Hematopoietic multipotent progenitor cell treated with erythropoietin and hydrocortisone succinate and interleukin-3 and kit ligand, for 6 days (in vitro differentiated cells): ENCODE measurements at places on chromosomes 12 and 14.
A peak's percentile ranks its signal among the peaks of the same experiment; 100 is the strongest.

DNA sequence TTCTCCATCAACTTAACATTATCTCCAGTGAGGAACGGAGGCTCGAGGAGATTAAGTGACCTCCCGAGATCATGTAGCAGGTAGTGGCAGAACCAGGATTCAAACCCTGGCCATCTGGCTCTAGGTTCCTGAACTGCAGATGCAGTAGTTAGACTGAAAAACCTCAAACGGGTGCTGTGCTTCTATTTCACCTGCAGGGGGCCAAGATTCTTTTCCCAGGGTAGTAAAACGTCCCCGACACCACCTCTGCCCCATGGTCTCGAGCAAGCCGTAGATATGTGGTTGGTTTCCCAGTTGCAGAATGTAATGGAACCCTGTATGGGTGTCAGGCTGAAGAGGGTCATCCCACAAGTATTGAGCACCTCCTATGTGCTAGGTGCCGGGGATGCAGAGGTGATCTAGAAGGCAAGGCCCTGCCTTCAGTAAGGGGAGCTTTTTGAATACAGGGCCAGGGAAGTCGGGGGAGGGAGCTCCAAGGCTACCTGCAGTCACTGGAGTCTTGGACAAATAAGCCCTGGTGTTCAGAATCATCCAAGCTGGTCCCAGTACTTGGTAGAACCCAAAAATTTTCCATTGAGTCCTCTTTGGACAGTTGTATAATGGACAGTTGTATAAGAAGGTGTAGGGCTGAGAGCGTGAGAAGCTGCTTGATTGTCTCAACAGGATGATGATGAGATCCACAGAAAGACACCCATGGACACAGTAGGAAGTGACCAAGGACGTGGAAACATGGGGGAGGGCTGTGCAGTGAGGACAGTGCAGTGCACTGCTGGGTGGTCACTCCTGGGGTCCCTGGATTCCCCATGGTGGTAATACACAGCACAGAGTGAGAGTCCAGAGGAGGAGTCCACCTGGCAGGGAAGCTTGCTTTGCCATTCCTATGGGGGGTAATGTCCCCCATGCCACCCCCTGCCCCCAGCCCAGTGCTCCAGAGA lies 197.2 kb downstream of the CHST11 start:
- DNase-seq: peak; percentile 64

DNA sequence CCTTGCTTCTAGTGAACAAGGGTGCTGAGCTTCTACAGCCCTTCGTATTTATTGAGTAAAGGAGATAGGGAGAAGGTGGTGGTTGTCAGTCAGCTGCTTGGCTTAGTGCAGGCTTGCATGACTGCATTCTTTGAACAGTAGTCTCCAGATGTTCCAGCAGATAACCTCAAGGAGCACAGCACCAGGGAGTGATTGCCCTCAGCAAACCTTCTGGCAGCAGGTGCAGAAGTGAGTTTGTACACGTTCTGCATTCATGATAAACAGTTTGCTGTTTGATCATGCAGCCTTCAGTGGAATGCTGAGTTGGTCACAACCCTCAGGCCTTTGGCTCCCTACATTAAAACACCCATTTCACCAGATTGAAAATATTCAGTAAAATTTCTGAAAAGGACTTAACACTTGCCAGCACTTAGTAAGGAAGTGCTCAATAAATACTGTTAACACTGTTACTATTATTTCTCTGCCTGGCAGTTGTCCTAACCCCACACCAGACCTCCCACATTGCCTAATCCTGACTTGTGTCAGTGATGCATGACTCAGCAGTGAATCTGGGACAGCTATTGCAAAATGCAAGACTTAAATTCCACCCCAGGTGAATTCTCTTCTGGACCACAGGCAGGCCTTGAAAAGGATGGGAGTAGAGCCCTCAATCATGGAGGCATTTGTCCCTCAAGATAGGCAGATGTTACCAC lies 18.9 kb upstream of the CARMIL3 start:
- peak; percentile 50 for DNase-seq

GRCh38 chr14:52790011-52790755 lies 1.2 kb downstream of the GNPNAT1 start:
- DNase-seq: no peak

- peak; percentile 17 for DNase-seq
Observed at GRCh38 chr14:58479975-58480374, 52.5 kb downstream of the KIAA0586 start.

GRCh38 chr14:79924551-79924950 lies 286.8 kb downstream of the DIO2 start:
- no peak for DNase-seq

DNA sequence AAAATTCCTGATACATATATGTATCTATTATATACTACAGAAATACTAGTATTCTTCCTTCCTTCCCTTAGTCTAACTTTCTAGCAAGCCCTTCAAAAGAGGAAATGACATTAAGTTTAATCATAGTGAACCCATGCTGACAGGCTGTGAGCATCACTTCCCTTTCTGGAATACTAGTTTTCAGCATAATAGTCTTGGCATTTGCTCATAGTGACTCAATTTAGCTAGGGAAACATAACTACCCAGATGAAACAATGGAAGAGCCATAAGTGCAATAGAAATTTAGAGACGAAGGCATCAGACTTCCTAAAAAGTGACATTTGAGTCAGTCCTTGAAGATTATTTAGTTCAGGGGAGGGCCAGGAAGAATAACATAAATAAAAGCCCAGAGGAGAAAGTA lies 184.5 kb upstream of the CRY1 start:
- no peak for DNase-seq

DNA sequence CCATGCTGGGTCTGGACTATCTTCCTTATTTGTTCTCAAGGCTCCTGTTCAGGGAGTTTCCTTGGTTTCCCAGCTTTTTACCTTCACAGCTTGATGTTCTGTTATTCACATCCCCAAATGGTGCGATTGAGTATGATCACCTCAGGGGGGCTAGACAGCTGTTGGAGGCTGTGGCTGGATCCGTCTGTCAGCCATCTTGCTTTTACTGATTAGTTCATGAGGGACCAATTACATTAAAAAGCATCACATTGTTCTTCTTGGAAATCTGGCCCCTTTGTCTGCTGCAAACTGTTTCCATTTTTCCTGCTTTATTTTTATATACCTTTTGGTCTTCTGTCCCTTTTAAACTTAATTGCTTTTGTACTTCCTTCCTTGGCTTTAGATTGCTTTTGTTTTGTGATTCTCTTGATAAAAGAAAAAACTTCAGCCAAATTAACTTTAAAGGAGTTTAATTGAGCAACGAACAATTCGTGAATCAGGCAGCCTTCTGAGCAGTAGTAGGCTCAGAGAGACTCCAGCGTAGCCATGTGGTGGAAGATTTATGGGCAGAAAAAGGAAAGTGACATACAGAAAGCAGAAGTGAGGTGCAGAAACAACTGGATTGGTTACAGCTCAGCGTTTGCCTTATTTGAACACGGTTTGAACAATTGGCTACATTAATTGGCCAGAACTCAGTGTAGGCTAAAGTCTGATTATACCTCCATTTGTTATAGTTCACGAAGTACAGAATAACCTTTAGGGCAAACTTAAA lies 208.7 kb downstream of the AEBP2 start:
- DNase-seq: peak; percentile 34

- peak; percentile 5 for DNase-seq
Observed at GRCh38 chr12:98188650-98189077, 326.7 kb upstream of the TMPO start.

DNA sequence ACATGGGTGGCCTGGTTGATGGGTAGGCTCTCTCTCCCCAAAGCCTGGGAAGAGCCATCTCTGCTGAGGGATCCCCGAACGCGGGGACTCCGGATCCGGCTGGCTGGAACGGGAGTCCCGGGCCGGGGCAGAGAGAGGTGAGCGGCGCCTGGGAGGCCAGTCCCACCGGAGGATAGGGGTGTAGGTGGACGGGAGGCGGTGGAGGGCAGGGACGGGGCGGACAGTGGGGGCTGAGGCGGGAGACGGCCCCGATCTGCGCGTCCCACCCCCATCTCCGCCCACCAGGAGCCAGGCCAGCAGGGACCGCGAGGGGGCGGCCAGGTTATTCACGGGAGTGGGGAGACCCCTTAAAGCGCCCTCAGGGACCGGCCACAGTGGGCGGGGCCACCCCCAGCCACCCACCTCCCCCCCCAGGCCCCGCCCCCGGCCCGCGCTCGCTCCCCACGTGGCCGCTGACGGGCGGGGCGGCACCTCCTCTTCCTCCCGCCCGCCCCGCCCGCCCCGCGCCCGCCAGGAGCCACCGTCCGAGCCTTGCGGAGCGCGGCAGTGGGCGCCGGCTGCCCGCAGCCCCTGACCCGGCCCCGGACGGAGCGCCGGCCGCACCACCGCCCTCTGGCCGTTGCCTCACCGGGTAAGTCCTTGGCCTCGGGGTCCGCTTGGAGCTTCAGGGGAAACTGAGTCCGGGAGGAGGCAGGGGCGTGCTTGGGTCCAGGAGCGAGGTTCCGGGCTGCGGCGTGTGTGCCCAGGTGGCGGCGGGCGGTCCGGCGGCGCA lies at the start of gene INF2:
Gene INF2 (plus strand): TSS at position 510 of the 772 bp plus-strand sequence. CDS start 11,748 bp downstream, outside the sequence.
- DNase-seq: peak; percentile 84

GRCh38 chr14:103521951-103522563 lies 573 bp downstream of the CKB start:
- peak; percentile 43 for DNase-seq

DNA sequence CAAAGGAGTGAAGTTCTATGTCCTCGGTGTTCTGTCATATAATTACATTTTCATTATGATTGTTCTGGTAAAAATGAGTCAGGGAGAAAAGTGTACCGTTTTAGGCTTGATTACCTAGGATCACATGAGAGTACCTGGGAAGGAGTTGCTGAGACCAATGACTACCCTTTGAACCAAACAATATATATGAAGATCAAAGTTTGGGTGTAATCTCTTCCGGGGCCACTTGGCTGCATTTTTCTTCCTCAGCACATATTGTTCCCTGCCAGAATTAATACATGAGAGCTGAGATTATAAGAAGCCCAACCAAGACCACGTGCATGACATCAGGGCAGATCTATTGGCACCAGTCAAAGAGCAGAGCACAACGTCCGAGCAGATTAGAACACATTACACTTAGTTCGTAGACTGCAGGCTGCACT lies 41.1 kb upstream of the DHRS7 start:
- DNase-seq: no peak

DNA sequence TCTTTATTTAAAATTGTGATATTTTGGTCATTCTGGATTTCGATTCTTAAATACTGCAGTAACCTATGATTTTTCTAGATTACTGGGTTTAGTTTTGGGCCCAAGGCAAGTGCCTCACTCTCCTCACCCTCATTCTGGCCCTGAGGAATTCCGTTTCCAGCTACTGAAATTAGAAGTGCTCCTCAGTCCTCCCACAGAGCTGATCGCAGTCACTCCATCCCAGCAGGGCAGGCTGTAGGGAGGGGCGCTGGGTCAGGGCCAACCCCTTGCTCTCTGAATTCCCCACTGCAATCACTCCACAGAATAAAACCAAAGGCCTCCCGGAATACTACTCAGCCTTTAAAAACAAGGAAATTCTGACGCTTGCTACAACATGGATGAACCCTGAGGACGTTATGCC lies 66.5 kb upstream of the DIO3 start:
- DNase-seq: no peak

- no peak for DNase-seq
Observed at GRCh38 chr12:96053476-96054243, 18.3 kb upstream of the LTA4H start.

DNA sequence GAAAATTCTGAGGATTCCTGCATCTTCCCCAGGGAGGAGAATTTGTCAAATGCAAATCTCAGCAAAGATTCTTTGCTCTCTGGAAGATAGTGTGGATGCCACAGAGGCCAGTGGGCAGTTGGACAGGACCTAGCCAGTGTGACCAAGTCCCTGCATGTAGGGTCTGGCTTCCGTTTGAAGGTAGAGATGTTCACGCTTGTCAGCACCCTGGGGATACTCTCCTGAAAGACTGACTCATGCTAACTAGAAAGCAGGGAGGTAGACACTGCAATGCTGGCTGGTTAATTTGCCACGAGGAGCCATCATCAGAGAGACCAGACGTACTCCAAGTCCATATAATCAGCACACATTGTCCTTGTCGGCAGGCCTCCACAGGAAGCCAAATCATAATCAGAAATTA lies 130.1 kb downstream of the SAMD4A start:
- DNase-seq: no peak

- DNase-seq: no peak
Observed at GRCh38 chr12:73612551-73612950, 925.1 kb upstream of the ATXN7L3B start.

DNA sequence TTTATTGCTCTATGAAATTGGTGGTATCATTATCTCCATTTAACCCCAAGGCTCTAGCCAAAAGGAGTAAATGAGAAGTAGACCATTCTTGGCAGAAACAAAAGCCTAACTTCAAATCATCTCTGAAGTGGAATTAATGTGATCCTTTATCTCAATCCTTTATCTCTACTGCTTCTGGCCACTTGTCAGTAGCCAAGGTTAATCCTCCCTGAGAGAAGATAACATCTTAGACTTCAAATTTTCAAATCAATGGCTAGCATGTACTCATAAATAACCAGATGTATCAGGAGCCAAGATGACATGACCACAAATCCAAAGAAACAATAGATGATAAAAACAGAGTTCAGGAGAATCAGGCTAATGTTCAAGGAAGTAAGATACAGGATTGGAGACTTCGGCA lies 123.1 kb upstream of the RASSF8 start:
- DNase-seq: no peak

DNA sequence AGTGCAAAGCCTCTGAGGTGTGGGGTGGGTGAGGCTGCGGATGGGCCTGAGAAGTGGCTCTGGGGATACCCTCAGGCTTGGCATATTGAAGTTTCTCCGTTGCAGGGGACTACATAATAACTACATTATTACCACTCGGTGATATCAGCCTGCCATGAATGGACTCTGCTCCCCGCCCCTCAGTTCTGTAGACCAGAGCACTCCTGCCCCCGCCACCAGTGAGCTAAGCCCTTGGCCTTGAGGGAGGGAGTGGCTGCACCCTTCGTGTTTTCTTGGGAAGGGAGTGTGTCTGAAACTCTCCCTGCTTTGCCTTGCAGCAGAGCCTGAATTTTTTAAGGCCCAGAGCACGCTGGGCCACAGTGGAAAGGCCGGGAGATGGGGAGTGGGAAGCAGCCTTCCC lies 1.7 kb downstream of the ORAI1 start:
- peak; percentile 71 for DNase-seq

DNA sequence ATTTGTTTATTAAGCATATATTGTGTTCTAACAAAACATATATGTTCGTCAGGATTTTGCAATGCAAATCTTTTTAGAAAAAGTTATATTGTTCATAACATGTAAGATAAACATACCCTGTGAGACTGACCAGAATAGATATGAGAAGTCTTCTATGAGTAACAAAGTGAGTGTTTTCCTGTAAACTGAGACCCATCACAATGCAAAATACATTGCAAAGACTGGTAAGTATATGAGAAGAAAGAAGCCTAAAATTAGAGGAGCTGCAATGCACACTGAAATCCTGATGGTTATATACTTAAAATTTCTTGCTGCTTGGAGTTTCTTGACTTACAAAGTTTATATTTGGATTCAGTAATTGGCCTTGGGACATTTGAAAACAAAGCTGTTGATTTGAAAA lies 6.0 kb downstream of the HMGA2 start:
- DNase-seq: no peak

- DNase-seq: peak; percentile 26
Observed at GRCh38 chr14:70888681-70889175, 18.5 kb upstream of the PCNX1 start.
